Endothelial cell of coronary artery (primary cell): ENCODE measurements at places on chromosomes 3 and 15. TPM values are rescaled to one million over a fixed set of nuclear protein-coding genes. Genes with fewer than 3 reads are reported as not detected.

Gene GOLGA8T
- 0.09 TPM in 1 of 2 replicates, not detected in the other for total RNA-seq

Gene IQCH
- 1.2 and 1.3 TPM in 2 replicates for total RNA-seq

Gene TTLL13
- under 0.01 TPM in 1 of 2 replicates, not detected in the other for total RNA-seq

Gene ADAMTS7
- 10.7 and 22.8 TPM in 2 replicates for total RNA-seq

Gene SNTN
- total RNA-seq, result not detected in 2 replicates

Gene AQR
- total RNA-seq, result 20.1 and 21.6 TPM in 2 replicates

Gene RNF13
- total RNA-seq, result 38.0 and 43.2 TPM in 2 replicates

Gene RASGRP1
- under 0.01 and 0.85 TPM in 2 replicates for total RNA-seq

Gene STRIT1
- not detected in 2 replicates for total RNA-seq

Gene DPPA2
- not detected in 2 replicates for total RNA-seq

Gene CCDC9B
- 26.2 and 75.5 TPM in 2 replicates for total RNA-seq

Gene SI
- not detected in 2 replicates for total RNA-seq

Gene MINDY2
- total RNA-seq, result 8.9 and 15.2 TPM in 2 replicates

Gene TCAIM
- total RNA-seq, result 15.3 and 19.1 TPM in 2 replicates

Gene PIF1
- 6.3 and 8.4 TPM in 2 replicates for total RNA-seq

Gene ARPC4
- total RNA-seq, result 266 and 345 TPM in 2 replicates

Gene KIF15
- 5.6 and 12.7 TPM in 2 replicates for total RNA-seq

Gene SERPINI2
- not detected in 2 replicates for total RNA-seq

Gene TMCO5A
- not detected in 2 replicates for total RNA-seq

Gene ZBBX
- total RNA-seq, result 0.09 TPM in 1 of 2 replicates, not detected in the other

Gene AGBL1
- total RNA-seq, result not detected in 2 replicates

Gene RARRES1
- total RNA-seq, result 0.81 and 4.2 TPM in 2 replicates

Gene PYGO1
- total RNA-seq, result 0.27 and 1.7 TPM in 2 replicates

Gene SOX14
- total RNA-seq, result not detected in 2 replicates

Gene CGNL1
- total RNA-seq, result 20.9 and 28.3 TPM in 2 replicates

Gene SEMA6D
- total RNA-seq, result 2.1 and 2.2 TPM in 2 replicates

Gene TAMM41
- 3.5 and 6.8 TPM in 2 replicates for total RNA-seq

Gene SMCO1
- not detected in 2 replicates for total RNA-seq

Gene CPNE4
- not detected in 2 replicates for total RNA-seq

Gene MAP6D1
- 0.75 and 1.2 TPM in 2 replicates for total RNA-seq

Gene CSPG5
- 0.45 and 0.47 TPM in 2 replicates for total RNA-seq

Gene RETNLB
- total RNA-seq, result not detected in 2 replicates

Gene DNASE1L3
- total RNA-seq, result 0.09 and 0.18 TPM in 2 replicates

Gene PLA2G4B
- total RNA-seq, result 0.27 and 1.2 TPM in 2 replicates

Gene TLR9
- not detected in 2 replicates for total RNA-seq

Gene XYLB
- total RNA-seq, result 3.2 and 3.5 TPM in 2 replicates

Gene C3orf80
- under 0.01 and 0.09 TPM in 2 replicates for total RNA-seq

Gene CA12
- total RNA-seq, result 0.90 and 4.0 TPM in 2 replicates

Gene CHRNA7
- total RNA-seq, result 0.56 and 1.8 TPM in 2 replicates

Gene SIDT1
- total RNA-seq, result 0.27 TPM in 1 of 2 replicates, not detected in the other

Gene GOLGA8O
- 0.09 and 0.19 TPM in 2 replicates for total RNA-seq
